ENCODE measurements at places on chromosomes 16 and 17. TPM values are rescaled to one million over a fixed set of nuclear protein-coding genes. Genes with fewer than 3 reads are reported as not detected.

The GDPD3 gene
- polyA plus RNA-seq = 2.6 TPM

The ASPHD1 gene
- 0.14 TPM for polyA plus RNA-seq

The KIAA0513 gene
- 6.7 TPM for polyA plus RNA-seq

The TAT gene
- polyA plus RNA-seq = 0.02 TPM

The AGRP gene
- not detected for polyA plus RNA-seq

The PRSS22 gene
- not detected for polyA plus RNA-seq

The CHD9NB gene
- 0.77 TPM for polyA plus RNA-seq

The OSGIN1 gene
- polyA plus RNA-seq = 3.6 TPM

The PRKCB gene
- polyA plus RNA-seq = 0.41 TPM

The PRDM7 gene
- not detected for polyA plus RNA-seq

The FDXR gene
- 9.9 TPM for polyA plus RNA-seq

The NOD2 gene
- 0.52 TPM for polyA plus RNA-seq

The TMEM238L gene
- polyA plus RNA-seq = not detected

The EVPL gene
- polyA plus RNA-seq = 0.02 TPM

The DNAH17 gene
- 0.18 TPM for polyA plus RNA-seq

The TLCD2 gene
- 1.5 TPM for polyA plus RNA-seq

The KRT39 gene
- polyA plus RNA-seq = not detected

The EPN3 gene
- 22.6 TPM for polyA plus RNA-seq

The CXCL16 gene
- 2.5 TPM for polyA plus RNA-seq

The CHD3 gene
- polyA plus RNA-seq = 45.3 TPM

The SPATA22 gene
- 1.5 TPM for polyA plus RNA-seq

The VAMP2 gene
- polyA plus RNA-seq = 50.2 TPM

The SLFN14 gene
- polyA plus RNA-seq = not detected

The NHLRC4 gene
- polyA plus RNA-seq = 0.84 TPM

The HOXB6 gene
- 1.1 TPM for polyA plus RNA-seq

The CA5A gene
- not detected for polyA plus RNA-seq

The TP53TG3B gene
- not detected for polyA plus RNA-seq

The SNF8 gene
- polyA plus RNA-seq = 124 TPM

The TNRC6C gene
- 8.6 TPM for polyA plus RNA-seq

The CPHXL2 gene
- polyA plus RNA-seq = not detected

The ANKRD40CL gene
- polyA plus RNA-seq = not detected

The IGF2BP1 gene
- not detected for polyA plus RNA-seq

The NATD1 gene
- 10.9 TPM for polyA plus RNA-seq

The ARHGAP44 gene
- 6.7 TPM for polyA plus RNA-seq

The ARSG gene
- polyA plus RNA-seq = 2.8 TPM

The KRT15 gene
- not detected for polyA plus RNA-seq
